Skeletal muscle cell (primary cell): ENCODE measurements at places on chromosomes 7 and 10.
A peak's percentile ranks its signal among the peaks of the same experiment; 100 is the strongest.

DNA sequence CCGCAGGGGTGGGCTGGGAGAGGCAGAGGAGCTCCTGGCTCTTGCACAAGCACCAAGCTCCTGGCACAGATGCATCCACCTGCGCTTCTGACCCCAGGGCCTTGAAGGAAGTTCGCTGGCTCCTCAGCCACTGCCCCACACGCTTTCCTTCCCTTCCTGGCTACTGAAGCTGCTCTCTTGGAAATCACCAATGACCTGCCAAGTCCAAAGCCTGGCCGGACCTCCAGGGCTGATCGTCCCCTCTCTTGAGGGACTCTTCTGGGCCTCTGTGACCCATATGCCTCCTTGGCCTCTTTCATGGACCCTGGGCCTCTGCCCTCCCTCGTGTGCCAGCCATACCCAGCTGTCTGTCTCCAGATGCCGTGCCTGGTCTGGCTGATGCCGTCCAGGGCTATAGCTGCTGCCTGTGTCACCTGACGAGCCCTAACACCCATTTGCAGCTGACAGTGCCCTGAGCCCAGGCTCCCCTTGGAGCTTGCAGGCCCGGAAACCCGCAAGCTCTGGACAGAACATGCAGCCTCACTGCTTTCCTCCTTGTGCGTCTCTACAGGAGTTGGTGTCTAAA, 113.4 kb downstream of the PRKAG2 start:
- DNase-seq: no peak

GRCh38 chr10:124059551-124059950, 33.8 kb downstream of the CHST15 start:
- DNase-seq: no peak

DNA sequence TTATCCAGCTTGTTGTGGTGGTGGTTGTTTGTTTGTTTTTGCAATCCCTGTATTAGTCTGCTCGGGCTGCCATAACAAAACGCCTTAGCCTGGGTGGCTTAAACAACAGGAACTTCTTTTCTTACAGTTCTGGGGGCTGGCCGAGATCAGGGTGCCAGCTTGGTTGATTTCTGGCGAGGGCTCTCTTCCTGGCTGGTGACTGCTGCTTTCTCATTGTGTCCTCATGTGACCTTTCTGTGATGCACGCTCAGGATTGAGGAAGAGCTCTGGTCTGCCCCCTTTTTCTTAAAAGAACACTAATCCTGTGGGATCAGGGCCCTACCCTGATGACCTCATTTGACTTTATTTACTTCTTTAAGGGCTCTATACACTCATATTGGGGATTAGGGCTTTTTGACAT, 107.1 kb upstream of the NRP1 start:
- no peak for DNase-seq

GRCh38 chr10:44242826-44243225, 142.1 kb downstream of the CXCL12 start:
- DNase-seq: no peak

DNA sequence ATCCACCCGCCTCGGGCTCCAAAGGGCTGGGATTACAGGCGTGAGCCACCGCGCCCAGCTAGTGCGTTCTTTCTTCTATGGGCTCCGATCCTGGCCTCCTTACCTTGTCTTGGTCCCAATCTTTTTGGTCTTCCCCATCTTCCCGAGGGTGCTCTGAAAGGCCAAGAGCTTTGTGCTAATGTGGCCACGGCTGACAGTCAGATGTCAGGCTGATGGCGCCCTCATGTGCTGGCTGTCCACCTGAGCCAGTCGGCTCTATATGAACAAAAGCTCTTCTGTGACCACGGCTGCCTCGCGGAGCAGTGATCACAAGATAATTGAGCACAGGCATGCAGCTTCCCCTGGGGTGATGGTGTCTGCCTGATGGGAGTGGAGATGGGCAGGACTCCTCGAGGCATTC, 11.0 kb upstream of the AHCYL2 start:
- no peak for DNase-seq

- no peak for DNase-seq
These were observed 93.3 kb downstream of the EMX2 start for GRCh38 chr10:117635826-117636225.

DNA sequence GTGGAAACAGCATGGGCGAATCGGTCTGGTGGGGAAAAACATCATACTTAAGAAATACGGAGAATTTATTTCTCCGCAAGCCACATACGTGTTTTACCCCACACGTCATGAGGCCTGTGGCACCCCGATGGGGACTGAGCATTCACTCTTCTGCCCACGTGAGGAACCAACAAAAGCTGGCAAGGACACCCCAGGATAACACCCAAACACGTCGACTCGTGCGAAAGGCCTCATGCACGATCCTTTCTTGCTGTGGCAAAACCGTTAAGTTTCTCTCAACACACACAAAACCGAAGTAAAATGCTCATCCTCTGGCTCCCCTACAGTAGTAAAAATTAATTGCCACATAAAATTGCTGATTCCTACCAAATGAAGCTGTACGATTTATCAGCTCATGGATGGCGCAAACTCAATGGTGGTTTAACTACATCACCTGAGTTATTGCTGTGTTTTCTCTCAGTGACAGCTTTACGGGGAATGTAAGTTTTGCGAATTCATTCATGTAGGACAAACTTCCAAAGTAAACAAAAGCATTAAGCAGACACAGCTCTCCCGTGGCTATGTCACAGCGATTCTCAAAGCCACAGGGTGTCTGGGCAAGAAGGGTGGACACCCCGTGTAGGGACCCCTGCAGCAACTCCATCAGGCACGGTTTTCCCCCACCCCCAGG, 97.0 kb downstream of the CTBP2 start:
- DNase-seq: no peak

- no peak for DNase-seq
These were observed 28.2 kb downstream of the ADARB2 start for GRCh38 chr10:1709161-1709560.

GRCh38 chr7:154827007-154827406, 175.9 kb downstream of the PAXIP1 start:
- no peak for DNase-seq

DNA sequence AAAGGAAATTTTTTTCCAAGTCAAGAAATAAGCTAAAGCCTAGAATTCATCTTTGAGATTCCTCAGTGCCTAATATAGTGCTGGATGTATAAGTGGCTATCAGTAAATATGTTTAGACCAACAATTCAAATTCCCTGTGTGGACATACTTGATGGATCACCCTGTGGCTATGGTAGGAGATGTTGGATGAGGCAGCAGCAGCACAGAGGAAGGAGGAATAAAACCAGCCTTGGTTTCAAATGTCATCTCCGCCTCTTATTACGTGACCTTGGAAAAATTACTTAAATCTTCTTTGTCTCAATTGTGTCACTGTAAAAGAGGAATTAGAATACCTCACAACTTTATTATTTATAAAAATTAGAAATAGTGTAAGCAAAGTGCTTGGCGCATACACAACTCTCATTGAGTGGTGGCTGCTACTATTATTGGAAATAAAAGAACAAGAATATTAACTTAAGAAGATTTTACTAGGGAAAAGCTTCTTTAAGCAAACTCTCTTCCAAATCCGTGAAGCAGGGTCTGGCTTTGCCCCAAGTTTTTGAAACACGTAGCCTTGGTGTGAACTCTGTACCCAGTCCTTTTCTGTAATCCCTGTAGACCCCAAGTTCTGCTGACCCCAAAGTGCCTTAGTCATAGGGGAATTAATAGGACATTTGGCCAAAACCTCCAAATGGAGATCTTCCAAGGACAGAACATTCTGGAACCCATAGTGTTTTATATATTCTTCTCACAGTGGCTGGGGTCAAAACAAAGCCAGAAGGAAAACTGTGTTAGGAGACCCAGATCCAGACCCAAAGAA, 283.8 kb downstream of the PTEN start:
- no peak for DNase-seq

DNA sequence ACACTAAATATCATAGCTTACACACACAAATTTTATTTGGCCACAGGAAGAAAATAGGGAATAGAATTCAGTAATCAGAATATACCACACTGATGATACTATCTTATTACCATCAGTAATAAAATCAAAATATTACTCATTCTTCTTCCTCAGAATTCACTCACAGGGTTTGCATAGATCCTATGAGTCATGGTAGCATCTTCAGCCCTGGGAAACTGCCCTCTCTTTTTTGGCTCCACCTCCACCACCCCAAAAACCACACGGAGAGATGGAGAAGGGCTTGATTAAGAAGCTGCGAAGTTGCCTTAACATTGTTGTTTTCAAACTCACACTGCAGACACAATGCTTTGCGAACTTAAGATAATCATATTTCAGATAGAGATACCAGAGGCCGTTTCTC, 154.1 kb upstream of the AHR start:
- DNase-seq: no peak

DNA sequence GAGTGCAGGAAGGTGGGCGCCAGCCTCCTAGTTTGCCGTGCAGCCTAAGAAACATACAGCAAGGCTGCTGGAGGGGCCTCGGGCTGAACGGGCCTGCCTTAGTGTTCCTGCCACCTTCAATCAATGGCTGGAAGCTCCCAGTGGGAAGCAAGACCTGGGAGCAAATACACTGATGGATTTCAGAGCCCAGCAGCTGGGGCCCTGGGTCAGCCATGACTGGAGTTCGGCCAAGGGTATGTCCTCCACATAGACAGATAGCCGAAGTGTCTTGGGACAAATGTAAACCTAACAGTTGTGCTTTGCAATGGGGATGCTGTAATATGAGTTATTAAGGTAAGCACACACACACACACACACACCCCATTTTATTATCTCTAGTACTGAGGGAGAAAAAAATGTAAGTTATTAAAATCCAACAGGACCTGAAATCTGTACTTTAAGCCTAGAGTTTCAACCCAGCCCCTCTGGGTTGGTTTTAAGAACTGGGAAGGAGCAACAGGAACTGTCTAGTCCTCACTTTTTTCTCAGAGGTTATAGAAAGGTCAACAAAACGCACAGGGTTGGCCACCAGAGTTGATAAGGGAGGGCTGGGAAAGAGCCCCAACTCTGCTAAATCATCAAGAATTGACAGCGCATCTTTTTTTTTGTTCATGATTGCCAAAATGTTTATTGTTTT, 50.0 kb upstream of the CELF2 start:
- DNase-seq: no peak

GRCh38 chr7:74627661-74628411, 29.7 kb upstream of the GTF2I start:
- peak; percentile 53 for DNase-seq

DNA sequence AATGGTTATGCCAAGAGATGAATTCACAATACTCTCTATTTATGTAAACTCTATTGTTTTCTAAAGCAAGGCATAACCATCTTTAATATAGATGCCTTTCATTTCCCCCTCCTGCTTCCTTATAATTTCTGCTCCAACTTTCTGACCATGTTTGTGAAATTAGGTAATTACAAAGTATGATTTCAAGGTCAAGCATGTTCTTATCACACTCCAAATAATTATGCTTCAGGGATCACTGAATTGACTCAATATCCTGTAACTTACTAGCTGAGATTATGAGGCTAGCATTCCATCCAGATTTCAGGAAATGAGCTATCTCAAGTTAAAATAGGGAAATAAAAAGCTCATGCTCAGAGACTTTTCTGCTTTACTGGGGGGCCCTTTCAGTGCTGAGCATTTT, 655.9 kb upstream of the IGFBP3 start:
- no peak for DNase-seq

- DNase-seq: no peak
These were observed at the start of gene GIMAP8 for GRCh38 chr7:150450491-150451001. Gene GIMAP8, plus strand, starts transcription at chr7:150450630. Its CDS starts 16,069 bp downstream, at chr7:150466699.

- no peak for DNase-seq
These were observed 94.9 kb downstream of the AKR1D1 start for GRCh38 chr7:138170959-138171703.

DNA sequence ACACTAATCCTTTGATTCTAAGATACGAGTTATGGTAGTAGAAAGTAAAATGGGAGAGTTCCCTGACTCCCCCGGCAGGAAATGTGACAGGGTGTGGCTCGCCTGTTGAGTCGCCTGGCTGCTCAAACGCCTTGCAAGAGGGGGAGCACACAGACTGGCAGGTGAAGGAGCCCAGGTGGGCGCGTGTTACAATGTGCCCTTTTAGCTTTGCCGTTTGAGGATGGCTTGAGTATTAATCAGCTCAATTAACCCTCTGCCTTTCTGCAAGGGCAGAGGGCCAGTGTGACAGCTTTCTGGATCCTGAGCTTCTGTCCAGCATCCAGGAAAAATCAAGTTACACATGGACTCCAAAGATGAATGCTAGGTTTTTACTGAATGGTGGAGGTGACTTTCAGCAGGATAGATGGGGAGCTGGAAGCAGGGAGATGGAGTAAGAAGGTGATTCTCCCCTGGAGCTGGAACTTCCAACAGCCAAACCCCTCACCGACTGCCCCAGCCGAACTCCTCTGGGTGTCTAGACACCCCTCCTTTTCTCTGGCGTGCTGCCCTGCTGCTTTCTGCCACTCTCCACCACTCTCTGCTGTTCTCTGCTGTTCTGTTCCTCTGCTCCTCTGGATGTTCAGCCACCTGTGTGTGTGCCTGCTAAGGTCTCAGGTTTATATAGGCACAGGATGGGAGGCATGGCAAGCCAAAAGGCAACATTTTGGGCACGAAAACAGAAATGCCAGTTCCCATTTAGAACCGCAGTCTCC, 548.8 kb upstream of the KCND2 start:
- DNase-seq: no peak

- no peak for DNase-seq
These were observed 18.2 kb upstream of the CASD1 start for GRCh38 chr7:94491410-94491809.

DNA sequence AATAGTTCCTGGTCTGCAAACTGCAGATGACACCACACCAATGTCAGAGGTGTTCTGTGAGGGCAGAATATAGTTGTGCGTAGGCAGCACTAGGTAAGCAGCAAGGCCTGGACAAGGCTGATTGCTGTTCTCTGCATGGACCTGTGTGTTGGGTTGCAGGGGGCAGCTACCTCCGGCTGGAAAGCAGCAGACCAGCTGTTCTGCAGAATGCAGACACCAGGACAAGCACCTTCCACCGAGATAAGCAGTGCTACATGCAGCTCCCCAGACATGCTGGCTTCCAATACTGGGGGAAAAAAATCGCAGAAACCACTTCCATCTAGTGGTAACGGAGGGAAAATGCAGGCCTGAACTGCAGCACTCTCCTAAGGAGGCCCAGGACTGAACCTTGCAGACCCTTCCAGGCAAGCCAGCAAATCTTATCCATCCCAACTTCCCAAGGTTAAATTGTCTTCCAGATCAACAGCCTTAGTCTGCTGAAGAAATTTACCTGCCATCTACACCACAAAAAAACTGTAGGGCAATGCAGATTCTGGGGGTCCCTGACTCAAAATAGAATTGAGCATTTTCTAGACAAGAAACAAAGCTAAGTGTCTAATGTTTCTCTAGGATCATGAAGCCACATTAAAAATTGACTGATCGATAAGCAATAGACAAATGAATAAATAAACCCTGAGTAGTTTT, 50.5 kb upstream of the COBL start:
- DNase-seq: no peak

- no peak for DNase-seq
These were observed 9.2 kb upstream of the GRB10 start for GRCh38 chr7:50791938-50792341.

GRCh38 chr10:78551184-78552005, 517.4 kb upstream of the ZMIZ1 start:
- DNase-seq: no peak

GRCh38 chr7:114050571-114050970, 131.8 kb upstream of the PPP1R3A start:
- DNase-seq: no peak

GRCh38 chr10:9294865-9295264, 1240.4 kb downstream of the GATA3 start:
- no peak for DNase-seq
